Mucosa of gallbladder (tissue), 1 donor: ENCODE measurements at places on chromosomes 5 and 9.

DNA sequence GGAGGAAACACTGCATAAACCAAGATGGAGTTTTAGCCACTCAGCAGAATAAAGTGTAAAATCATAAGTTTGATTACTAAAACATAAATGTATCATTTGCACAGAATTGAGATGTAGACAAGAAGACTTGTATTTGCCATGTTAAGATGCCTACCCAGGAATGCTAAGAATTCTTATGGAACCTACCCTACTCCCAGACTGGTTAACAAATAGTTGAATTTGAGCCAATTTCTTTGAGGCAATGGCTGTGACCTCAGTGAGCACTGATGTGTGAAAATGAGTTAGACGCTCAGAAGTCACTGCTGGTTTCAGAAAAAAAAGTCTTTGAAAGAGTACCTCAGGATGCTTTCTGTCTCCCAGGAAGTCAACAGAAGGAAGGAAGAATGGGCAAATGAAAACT is 95.6 kb downstream of the ESM1 start:
- no peak for DNase-seq

DNA sequence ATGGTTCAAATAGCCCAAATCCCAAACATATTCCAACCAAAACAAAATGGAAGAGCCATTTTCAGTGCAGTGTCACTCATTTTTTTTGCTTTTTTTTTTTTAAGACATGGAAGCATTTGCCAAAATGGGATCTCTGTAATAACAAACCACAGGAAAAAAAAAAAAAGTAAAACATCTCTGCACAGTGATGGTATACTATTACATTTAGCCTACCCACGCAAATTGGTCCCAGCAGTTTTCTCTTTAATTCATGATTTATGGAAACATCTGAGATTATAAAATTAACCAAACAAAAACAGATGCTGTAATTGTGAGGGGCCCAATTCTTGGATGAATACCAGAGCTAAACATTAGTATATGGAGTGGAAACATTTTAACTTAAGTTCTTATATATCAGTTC is 566.6 kb downstream of the ZNF608 start:
- no peak for DNase-seq

- no peak for DNase-seq
Measured at GRCh38 chr5:90131383-90132133, 278.0 kb downstream of the CETN3 start.

GRCh38 chr5:179568721-179569120 is 18.4 kb downstream of the RUFY1 start:
- no peak for DNase-seq

- DNase-seq = peak; percentile 30
Measured at GRCh38 chr5:154972476-154973080, 31.7 kb downstream of the MRPL22 start.

- DNase-seq = no peak
Measured at GRCh38 chr5:22549876-22550671, 303.1 kb downstream of the CDH12 start.

GRCh38 chr5:154038261-154038706 is 426 bp downstream of the FAM114A2 start:
- DNase-seq = no peak

GRCh38 chr9:110115341-110115820 is 92.6 kb downstream of the C9orf152 start:
- no peak for DNase-seq

GRCh38 chr5:150461231-150461630 is 11.7 kb upstream of the RPS14 start:
- DNase-seq = no peak

- DNase-seq = no peak
Measured at GRCh38 chr5:172405226-172406107, 48.9 kb downstream of the SH3PXD2B start.

DNA sequence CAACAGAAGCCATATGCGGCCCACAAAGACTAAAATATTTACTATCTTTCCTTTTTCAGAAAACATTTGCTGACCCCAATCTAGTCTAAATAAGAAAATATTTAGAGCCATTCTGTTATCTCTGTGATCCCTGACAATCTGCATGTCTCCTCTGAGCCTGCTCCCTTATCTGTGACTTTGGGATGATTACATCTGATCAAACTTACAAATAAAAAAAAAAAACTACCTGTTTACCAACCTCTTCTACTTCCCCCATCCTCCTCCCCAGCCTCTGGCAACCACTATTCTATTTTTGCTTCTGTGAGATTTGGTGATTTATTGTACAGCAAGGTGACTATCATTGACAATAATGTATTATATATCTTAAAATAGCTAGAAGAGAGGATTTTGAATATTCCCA is 176.3 kb upstream of the CD180 start:
- DNase-seq = no peak

DNA sequence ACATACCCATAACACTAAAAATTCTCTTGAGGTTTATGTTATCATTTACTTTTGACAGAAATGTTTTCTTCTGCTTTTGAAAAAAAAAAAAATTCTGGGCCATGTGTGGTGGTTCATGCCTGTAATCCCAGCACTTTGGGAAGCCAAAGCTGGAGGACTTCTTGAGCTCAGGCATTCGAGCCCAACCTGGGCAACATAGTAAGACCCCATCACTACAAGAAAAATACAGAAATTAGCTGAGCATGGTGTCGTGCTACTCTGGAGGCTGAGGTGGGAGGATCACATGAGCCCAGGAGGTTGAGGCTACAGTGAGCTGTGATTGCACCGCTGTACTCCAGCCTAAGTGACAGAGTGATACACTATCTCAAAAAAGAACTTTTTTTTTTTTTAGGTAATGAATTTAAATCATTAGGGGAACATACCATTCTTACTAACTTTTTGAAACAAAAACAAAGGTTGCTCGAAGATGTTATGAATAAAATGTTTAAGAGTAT is 148.8 kb upstream of the DMRT1 start:
- no peak for DNase-seq

GRCh38 chr5:1139331-1140170 is 27.7 kb upstream of the SLC12A7 start:
- DNase-seq = no peak

GRCh38 chr5:144385597-144385996 is 214.9 kb downstream of the KCTD16 start:
- DNase-seq = no peak
